ENCODE measurements at places on chromosomes 12 and 14. TPM values are rescaled to one million over a fixed set of nuclear protein-coding genes. Genes with fewer than 3 reads are reported as not detected.

Gene COL2A1
- not detected for polyA plus RNA-seq

Gene TMEM233
- polyA plus RNA-seq: 0.05 TPM

Gene KCNC2
- polyA plus RNA-seq: not detected

Gene OR6C1
- not detected for polyA plus RNA-seq

Gene ANKRD33
- not detected for polyA plus RNA-seq

Gene MAP1LC3B2
- polyA plus RNA-seq: 1.3 TPM

Gene EPYC
- not detected for polyA plus RNA-seq

Gene ENDOU
- not detected for polyA plus RNA-seq

Gene ALX1
- polyA plus RNA-seq: not detected

Gene PTGER2
- polyA plus RNA-seq: 0.87 TPM

DNA sequence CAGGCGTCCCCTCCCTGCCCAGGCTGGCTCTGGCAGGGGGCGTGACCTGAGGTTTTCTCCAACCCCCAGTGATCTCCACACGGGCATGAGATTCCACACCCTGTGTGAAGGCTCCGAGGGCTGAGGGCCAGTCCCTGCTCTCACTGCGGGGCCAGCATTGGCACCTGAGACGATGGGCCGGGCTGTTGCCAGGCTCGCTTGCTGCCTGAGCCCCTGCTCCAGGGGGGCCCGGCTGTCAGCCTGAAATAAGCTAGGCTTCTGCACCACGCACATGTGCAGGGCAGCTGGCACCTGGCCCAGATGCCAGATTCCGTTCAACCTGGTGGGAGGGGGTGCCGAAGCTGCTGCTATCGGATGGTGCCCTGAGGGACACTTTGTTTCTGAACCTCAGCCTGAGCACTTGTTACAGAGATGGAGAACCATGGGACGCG is 196.5 kb upstream of the PRMT8 start:
- H3K4me1 ChIP-seq: no peaks in the 10 kb centered on the region
- H3K27me3 ChIP-seq: no peaks in the 10 kb centered on the region
- H3K36me3 ChIP-seq: no peaks in the 10 kb centered on the region
- H3K27ac ChIP-seq: no peak overlapping the region

- H3K4me1 ChIP-seq: peaks cover 16% of the 10 kb centered on the region
- no peak overlapping the region for H3K27ac ChIP-seq
- H3K4me3 ChIP-seq: no peak overlapping the region
- no peaks in the 10 kb centered on the region for H3K36me3 ChIP-seq
- DNase-seq: no peak
Measured at GRCh38 chr12:53255996-53256395, 12.1 kb upstream of the ESPL1 start.

DNA sequence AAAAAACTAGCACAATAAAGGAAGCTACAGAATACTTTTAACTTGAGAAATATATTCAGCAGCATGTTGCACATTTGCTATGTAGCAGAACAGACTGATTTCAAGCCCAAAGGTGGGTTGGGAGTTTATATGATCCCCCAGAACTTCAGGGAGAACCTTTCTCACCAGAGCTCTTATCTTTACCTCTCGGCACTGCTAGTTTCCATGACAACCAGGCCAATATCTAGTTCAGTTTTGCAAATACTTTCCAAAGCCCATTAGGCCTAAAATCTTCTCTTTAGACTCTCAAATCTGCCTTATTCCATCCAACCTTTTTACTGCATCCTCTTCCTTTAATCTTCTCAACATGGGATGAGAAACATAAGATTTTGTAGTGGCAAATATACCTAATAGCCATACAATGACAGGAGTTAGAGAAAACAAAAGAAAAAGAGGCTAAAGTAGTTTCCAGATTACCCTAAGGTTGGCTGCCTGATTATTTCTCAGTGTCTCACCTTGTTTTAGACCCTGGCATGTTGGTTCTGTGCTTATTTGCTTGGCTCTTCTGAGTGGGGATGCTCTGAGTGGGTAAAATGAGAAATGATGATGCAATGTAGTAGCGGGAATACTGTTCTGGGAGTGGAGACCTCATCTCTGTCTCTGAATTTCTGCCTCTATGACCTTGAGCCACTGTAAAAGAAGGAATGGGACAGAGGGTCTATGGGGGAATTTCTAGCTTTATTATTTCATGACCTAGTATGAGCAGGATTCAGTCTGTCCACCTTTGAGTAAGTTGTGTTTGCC is 427.6 kb upstream of the STXBP6 start:
- no peak for DNase-seq
- no peaks in the 10 kb centered on the region for H3K27me3 ChIP-seq
- H3K4me1 ChIP-seq: no peaks in the 10 kb centered on the region
- no peaks in the 10 kb centered on the region for H3K36me3 ChIP-seq

GRCh38 chr14:100708425-100709288 is 18.0 kb upstream of the DLK1 start:
- no peak overlapping the region for H3K27ac ChIP-seq
- no peaks in the 10 kb centered on the region for H3K36me3 ChIP-seq
- H3K27me3 ChIP-seq: no peaks in the 10 kb centered on the region
- H3K4me1 ChIP-seq: peaks cover 3% of the 10 kb centered on the region
- no peak overlapping the region for H3K4me3 ChIP-seq

GRCh38 chr12:11540615-11541310 is 108.7 kb upstream of the ETV6 start:
- no peaks in the 10 kb centered on the region for H3K27me3 ChIP-seq
- H3K4me1 ChIP-seq: no peaks in the 10 kb centered on the region
- no peaks in the 10 kb centered on the region for H3K36me3 ChIP-seq

DNA sequence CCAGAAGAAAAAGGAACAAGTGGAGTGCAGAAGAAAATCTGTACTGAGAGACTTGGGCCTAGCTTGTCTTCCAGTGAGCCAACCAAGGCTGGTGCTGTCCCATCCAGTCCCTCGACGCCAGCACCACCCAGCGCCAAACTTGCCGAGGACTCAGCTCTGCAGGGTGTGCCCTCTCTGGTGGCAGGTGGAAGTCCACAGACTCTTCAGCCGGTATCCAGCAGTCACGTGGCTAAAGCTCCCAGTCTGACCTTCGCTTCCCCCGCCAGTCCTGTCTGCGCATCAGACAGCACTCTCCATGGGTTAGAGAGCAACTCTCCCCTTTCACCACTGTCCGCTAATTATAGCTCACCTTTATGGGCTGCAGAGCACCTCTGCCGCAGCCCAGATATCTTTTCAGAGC is 15.6 kb downstream of the CIPC start:
- DNase-seq: no peak
- H3K27ac ChIP-seq: no peak overlapping the region
- no peaks in the 10 kb centered on the region for H3K27me3 ChIP-seq
- H3K4me1 ChIP-seq: no peaks in the 10 kb centered on the region

DNA sequence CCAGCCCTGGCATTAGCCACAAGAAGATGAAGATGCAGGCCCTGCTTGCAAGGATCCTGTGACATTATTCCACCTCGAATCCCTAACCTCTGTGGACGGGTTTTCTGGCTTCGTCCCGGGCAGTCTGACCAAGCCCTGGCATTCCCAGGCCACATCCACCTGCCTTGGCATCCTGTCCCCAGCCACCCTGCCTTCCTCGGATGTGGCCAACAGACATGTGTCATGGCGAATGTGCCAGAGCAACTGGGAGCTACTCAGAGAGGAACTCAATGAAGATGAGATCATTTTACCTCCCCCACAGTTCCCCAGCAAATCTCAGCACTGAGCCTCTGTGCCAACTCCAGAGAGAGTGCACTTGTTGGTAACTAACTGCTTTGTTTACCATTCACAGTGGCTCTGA is 33.5 kb upstream of the KCNA5 start:
- no peaks in the 10 kb centered on the region for H3K4me1 ChIP-seq
- no peak for DNase-seq
- no peak overlapping the region for H3K4me3 ChIP-seq
- H3K27me3 ChIP-seq: no peaks in the 10 kb centered on the region
- H3K36me3 ChIP-seq: no peaks in the 10 kb centered on the region

GRCh38 chr12:80936353-80936641 is 1.4 kb downstream of the LIN7A start:
- H3K4me1 ChIP-seq: peaks cover 18% of the 10 kb centered on the region
- H3K27ac ChIP-seq: peak overlapping the region; percentile 97
- H3K4me3 ChIP-seq: peak overlapping the region; percentile 94

DNA sequence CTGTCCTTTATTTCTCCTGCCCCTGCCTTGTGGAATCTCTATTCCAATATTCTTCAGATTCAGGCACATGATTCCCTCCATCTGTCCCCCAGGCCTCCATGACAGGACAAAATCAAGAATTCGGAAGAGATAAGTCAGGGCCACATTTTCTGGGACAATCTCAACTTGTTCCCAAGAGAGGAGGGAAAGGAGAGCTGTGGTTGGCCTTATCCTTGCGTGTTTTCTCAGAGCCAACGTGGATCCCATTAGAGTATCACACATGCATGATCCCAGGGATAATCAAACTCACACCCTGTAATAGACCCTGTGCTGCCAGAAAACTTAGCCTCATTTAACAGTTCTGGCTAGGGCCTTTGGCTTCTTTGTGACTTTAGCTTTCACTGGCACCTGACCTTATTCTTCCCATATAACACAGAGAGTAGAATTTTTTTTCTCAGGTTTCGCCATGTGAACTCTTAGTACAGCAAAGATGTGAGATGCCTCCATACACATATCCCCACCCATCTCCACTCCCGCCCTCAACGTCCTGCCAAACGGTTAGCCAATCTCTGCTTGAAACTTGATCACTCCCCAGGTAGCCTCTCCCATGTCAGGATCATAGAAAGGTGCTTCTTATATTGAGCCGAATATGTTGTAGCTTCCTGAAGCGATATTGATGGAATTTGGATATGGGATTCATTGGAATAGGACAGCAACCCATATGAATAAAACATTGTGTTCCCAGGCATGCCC is 6.7 kb upstream of the KRT1 start:
- peaks cover 3% of the 10 kb centered on the region for H3K4me1 ChIP-seq
- H3K27me3 ChIP-seq: peaks cover 6% of the 10 kb centered on the region
- no peaks in the 10 kb centered on the region for H3K36me3 ChIP-seq
- H3K4me3 ChIP-seq: no peak overlapping the region
- no peak for DNase-seq

DNA sequence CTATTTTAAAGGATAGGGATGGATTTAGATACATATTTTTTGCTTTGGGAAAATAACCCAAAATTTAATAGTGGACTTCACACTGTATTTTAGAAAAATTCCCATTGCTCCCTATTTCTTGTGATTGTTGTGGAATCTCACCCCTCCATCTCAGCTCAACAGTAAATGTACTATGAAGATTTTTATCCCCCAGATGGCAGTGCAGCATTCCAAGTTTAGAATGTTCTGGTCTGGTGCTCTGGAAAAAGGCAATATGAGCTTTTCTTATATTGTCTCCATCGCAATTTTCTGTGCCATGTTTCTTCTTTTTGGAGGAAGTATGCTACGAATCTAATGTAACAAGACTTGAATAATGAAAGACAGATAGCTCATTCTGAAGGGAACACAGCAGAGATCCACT is 471.7 kb upstream of the SYT1 start:
- H3K27me3 ChIP-seq: no peaks in the 10 kb centered on the region
- no peak overlapping the region for H3K4me3 ChIP-seq
- no peak for DNase-seq

DNA sequence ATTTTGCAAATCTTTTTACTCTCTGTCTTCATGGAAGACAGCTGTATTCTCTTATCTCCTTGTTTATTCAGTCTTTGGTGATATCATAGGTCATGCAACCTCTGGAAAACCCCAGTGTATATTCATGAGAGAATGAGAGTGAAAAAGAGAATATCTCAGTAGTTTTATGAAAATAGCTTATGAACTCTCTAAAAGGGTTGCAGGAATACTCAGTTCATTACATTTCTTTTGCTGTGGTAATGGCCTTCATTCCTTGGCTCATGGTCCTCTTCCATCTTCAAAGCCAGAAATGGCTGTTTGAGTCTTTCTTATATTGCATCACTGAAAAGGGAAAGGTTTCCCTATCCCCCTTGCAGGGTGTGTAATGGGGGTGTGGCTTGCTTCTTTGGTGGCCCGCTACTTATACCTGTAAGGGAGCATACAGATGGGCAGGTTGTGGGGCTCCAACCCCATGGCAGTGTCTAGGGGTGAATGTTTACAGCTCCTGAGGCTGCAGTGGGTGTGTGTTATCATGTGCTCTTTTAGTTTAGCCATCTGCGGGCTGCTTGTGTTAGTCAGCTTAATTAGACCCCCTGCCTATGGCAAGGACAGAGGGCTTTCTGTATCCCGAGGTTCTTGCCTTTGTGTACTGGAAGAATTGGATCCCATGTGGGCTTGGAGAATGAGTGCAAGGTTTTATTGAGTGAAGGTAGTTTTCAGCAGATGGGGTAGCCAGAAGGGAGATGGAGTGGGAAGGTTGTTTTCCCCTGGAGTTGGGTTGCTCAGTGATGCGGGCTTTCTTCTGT is 150.2 kb downstream of the CCDC91 start:
- no peaks in the 10 kb centered on the region for H3K4me1 ChIP-seq
- no peak for DNase-seq
- no peak overlapping the region for H3K27ac ChIP-seq
- H3K27me3 ChIP-seq: no peaks in the 10 kb centered on the region
- no peak overlapping the region for H3K4me3 ChIP-seq

GRCh38 chr14:78581229-78581628 is 411.1 kb downstream of the NRXN3 start:
- no peak overlapping the region for H3K4me3 ChIP-seq
- H3K27me3 ChIP-seq: no peaks in the 10 kb centered on the region
- DNase-seq: no peak
- H3K27ac ChIP-seq: no peak overlapping the region
- no peaks in the 10 kb centered on the region for H3K4me1 ChIP-seq

- H3K4me1 ChIP-seq: no peaks in the 10 kb centered on the region
- H3K27ac ChIP-seq: no peak overlapping the region
- no peak for DNase-seq
Measured at GRCh38 chr12:131221061-131221956, 267.6 kb downstream of the ADGRD1 start.

GRCh38 chr14:26730929-26731618 is 133.2 kb upstream of the NOVA1 start:
- H3K36me3 ChIP-seq: no peaks in the 10 kb centered on the region
- no peak overlapping the region for H3K27ac ChIP-seq
- H3K4me1 ChIP-seq: no peaks in the 10 kb centered on the region
- no peaks in the 10 kb centered on the region for H3K27me3 ChIP-seq

GRCh38 chr12:76096079-76096646 is 11.7 kb upstream of the NAP1L1 start:
- no peaks in the 10 kb centered on the region for H3K4me1 ChIP-seq
- no peak for DNase-seq
- H3K27me3 ChIP-seq: no peaks in the 10 kb centered on the region
- H3K36me3 ChIP-seq: no peaks in the 10 kb centered on the region

- no peak for DNase-seq
- H3K27ac ChIP-seq: no peak overlapping the region
- no peak overlapping the region for H3K4me3 ChIP-seq
Measured at GRCh38 chr12:130608132-130608531, 108.0 kb downstream of the RIMBP2 start.

GRCh38 chr12:80556566-80556965 is 112.5 kb downstream of the PTPRQ start:
- H3K4me3 ChIP-seq: no peak overlapping the region
- no peaks in the 10 kb centered on the region for H3K36me3 ChIP-seq
- no peaks in the 10 kb centered on the region for H3K27me3 ChIP-seq
- DNase-seq: no peak

DNA sequence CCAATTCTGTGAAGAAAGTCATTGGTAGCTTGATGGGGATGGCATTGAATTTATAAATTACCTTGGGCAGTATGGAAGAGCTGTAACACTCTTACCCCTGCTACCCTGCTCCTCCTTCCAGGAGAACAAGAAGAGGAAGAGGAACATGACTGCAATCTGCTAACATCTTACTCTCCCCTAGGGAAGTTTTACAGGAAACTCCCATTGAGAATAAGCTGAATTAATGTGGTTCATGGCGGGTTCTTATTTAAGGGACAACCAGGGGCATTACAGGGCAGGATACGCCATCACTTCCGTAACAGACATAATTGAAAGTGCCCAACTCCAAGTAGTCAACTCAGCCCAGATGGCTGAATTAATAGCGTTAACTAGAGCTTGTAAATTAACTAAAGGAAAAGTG is 9.4 kb upstream of the PSMC1 start:
- H3K4me1 ChIP-seq: no peaks in the 10 kb centered on the region
- no peak overlapping the region for H3K4me3 ChIP-seq
- H3K27me3 ChIP-seq: no peaks in the 10 kb centered on the region
- DNase-seq: no peak
- no peaks in the 10 kb centered on the region for H3K36me3 ChIP-seq
- H3K27ac ChIP-seq: no peak overlapping the region
